Activated naive CD8-positive, alpha-beta T cell treated with anti-CD3 and anti-CD28 coated beads, Interleukin-2, amount 50 U/mL, for 24 hours (primary cell): ENCODE measurements at places on chromosomes 5 and 9.

DNA sequence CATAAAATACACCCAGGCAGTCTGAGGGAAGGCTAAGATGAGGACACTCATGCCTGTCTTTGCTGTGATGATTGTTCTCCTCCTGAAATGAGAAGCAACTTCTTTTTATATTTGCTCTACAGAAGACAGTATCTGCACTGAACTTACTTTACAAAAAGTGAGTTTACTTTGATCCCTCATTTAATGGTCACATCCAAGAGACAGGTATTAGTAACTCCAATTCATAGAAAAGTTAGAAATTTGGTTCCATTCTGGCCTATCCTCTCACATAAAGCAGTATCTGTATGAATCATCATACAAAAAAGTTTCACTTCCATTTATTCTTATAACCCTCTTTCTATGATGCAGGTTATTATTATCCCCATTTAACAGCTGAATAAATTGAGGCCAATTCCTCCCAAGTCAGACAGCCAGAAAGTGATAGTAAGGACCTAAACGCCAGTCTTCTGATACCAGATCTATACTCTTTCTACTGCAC is 15.2 kb downstream of the TSTD2 start:
- DNase-seq, result no peak
- no peaks in the 10 kb centered on the region for H3K27me3 ChIP-seq
- H3K27ac ChIP-seq, result no peak overlapping the region
- peaks cover 37% of the 10 kb centered on the region for H3K36me3 ChIP-seq
- H3K4me1 ChIP-seq, result peaks cover 15% of the 10 kb centered on the region
- no peak overlapping the region for H3K4me3 ChIP-seq

- no peak for DNase-seq
- no peaks in the 10 kb centered on the region for H3K27me3 ChIP-seq
- H3K36me3 ChIP-seq, result no peaks in the 10 kb centered on the region
- no peaks in the 10 kb centered on the region for H3K4me1 ChIP-seq
- no peak overlapping the region for H3K27ac ChIP-seq
These were observed 401.2 kb downstream of the IRX1 start for GRCh38 chr5:3996707-3997336.

GRCh38 chr5:10914741-10915480 is 153.9 kb upstream of the DAP start:
- H3K4me3 ChIP-seq, result no peak overlapping the region
- H3K27me3 ChIP-seq, result peaks cover 18% of the 10 kb centered on the region
- H3K27ac ChIP-seq, result no peak overlapping the region
- no peak for DNase-seq

- no peak overlapping the region for H3K4me3 ChIP-seq
- H3K27me3 ChIP-seq, result no peaks in the 10 kb centered on the region
- H3K36me3 ChIP-seq, result no peaks in the 10 kb centered on the region
- DNase-seq, result peak; percentile 8
- no peak overlapping the region for H3K27ac ChIP-seq
- no peaks in the 10 kb centered on the region for H3K4me1 ChIP-seq
These were observed 32.5 kb downstream of the FAM240B start for GRCh38 chr9:38687389-38687842.

DNA sequence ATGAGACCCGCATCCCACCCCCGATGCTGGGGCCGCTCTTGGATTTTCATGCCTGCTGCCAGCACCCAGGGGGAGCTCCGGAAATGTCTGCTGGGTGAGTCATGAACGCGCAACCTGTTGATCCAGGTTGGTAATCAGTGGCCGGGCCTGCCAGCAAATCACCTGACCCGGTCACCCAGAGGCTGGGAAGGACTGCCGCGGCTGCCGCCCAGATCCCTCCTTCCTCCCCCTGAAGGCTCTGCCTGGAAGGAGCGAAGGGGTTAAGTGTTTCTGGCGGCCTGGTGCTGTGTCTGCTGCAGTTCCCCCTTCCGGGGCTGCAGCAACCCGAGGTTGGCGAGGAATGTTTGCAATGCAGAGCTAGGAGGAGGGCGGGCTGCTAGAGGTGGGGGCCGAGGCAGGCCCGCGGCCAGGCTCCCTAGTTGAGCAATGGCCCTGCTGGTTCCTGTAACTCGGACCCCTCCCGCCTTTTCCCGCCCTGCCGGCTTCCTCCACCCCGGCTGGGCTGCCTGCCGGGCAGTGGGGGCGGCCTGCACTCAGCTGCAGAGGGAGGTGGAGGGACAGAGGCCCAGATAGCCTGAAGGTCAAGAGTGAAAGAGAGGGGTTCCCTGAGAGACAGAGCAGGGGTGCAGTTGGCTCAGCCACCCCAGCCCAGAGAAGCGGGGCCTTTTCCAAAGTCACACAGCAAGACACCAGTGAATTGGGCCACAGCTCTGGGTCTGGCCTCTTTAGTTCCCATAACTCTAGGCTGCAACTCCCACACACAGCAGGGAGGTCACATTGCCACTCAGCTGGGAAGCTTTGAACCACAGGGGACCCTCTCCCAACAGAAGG is 156.3 kb upstream of the IER5L start:
- H3K27ac ChIP-seq, result peak overlapping the region; percentile 40
- peaks cover 7% of the 10 kb centered on the region for H3K27me3 ChIP-seq
- peak; percentile 51 for DNase-seq
- peak overlapping the region; percentile 21 for H3K4me3 ChIP-seq

GRCh38 chr5:76457674-76458485 is 54.8 kb downstream of the IQGAP2 start:
- peaks cover 24% of the 10 kb centered on the region for H3K4me1 ChIP-seq
- H3K27me3 ChIP-seq, result no peaks in the 10 kb centered on the region
- no peak overlapping the region for H3K4me3 ChIP-seq
- DNase-seq, result no peak
- H3K27ac ChIP-seq, result no peak overlapping the region

DNA sequence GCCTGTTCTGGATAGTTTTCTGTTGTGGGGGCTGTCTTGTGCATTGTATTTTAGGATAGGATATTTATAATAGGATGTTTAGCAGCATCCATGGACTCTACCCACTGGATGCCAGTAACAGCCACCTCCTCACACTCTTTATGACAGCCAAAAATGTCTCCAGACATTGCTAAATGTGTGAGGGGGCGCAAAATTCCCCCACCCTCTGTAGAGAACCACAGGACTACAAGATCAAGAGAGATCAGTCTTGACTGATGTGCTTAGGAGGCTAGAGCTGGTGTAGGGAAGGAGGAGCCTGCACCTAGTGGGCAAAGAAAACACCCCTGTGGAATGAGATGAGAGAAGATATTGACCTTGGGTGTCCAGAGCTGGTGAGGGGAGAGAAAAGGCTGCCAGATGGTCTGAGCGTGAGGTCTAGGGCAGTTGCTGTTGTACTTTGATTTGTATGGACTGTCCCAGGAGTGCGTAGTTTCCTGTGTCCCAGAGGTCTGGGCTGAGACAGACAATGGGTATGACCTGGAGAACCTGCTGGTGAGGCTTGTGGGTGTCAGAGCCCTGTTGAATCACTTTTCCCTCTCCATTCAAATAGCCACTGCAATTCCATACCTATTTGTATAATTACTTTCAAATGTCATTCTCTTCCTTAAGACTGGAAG is 16.3 kb downstream of the DAPK1 start:
- no peak for DNase-seq
- H3K4me3 ChIP-seq, result no peak overlapping the region
- peaks cover 12% of the 10 kb centered on the region for H3K4me1 ChIP-seq
- H3K36me3 ChIP-seq, result no peaks in the 10 kb centered on the region

GRCh38 chr9:81237565-81238231 is 451.6 kb downstream of the TLE1 start:
- H3K27me3 ChIP-seq, result no peaks in the 10 kb centered on the region
- no peaks in the 10 kb centered on the region for H3K36me3 ChIP-seq
- H3K27ac ChIP-seq, result no peak overlapping the region
- DNase-seq, result no peak
- no peaks in the 10 kb centered on the region for H3K4me1 ChIP-seq

GRCh38 chr5:137486707-137487106 is 12.4 kb downstream of the SPOCK1 start:
- H3K36me3 ChIP-seq, result no peaks in the 10 kb centered on the region
- H3K27ac ChIP-seq, result no peak overlapping the region
- no peak for DNase-seq
- no peak overlapping the region for H3K4me3 ChIP-seq
- H3K4me1 ChIP-seq, result no peaks in the 10 kb centered on the region

GRCh38 chr5:78003919-78004318 is 227.8 kb upstream of the TBCA start:
- no peaks in the 10 kb centered on the region for H3K27me3 ChIP-seq
- no peak overlapping the region for H3K4me3 ChIP-seq
- no peaks in the 10 kb centered on the region for H3K4me1 ChIP-seq
- DNase-seq, result no peak
- no peak overlapping the region for H3K27ac ChIP-seq

GRCh38 chr5:161001604-161002003 is 149.6 kb upstream of the ATP10B start:
- no peaks in the 10 kb centered on the region for H3K27me3 ChIP-seq
- H3K36me3 ChIP-seq, result no peaks in the 10 kb centered on the region
- no peaks in the 10 kb centered on the region for H3K4me1 ChIP-seq

GRCh38 chr5:180499684-180500083 is 5.5 kb downstream of the CNOT6 start:
- H3K4me1 ChIP-seq, result peaks cover 38% of the 10 kb centered on the region
- DNase-seq, result no peak
- H3K4me3 ChIP-seq, result no peak overlapping the region
- no peak overlapping the region for H3K27ac ChIP-seq
- H3K27me3 ChIP-seq, result no peaks in the 10 kb centered on the region
- peaks cover 19% of the 10 kb centered on the region for H3K36me3 ChIP-seq

DNA sequence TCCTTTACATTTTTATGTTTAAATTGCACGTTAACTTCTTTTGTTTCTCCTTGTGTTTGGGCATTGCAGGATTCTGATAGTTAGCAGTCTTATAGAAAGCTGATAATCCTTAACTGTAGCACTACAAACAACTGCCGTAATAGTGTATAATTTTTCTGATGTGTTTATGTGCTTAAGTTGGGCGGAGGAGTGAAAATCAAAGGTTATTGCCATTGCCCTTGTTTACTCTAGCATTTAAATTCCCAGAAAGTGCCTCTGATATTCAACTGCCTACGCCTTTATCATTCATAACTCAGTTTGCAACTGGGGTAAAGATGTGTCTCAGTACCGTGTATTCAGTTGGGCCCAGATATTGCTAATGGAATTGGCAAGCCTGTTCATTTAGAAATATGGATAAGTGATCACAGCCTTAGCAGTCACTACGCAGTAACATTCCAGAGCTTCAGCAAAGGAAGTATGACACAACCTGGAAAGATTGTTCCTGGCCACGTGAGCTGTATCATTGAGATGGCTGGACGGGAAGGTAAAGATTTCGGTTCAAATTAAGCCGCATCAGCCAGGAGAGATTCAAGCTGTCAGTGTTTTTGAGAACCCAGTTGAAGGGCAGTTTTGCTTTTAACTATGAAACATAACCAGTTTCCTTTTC is 28.1 kb upstream of the LRRTM2 start:
- H3K4me1 ChIP-seq, result peaks cover 35% of the 10 kb centered on the region
- no peak for DNase-seq
- H3K4me3 ChIP-seq, result no peak overlapping the region

DNA sequence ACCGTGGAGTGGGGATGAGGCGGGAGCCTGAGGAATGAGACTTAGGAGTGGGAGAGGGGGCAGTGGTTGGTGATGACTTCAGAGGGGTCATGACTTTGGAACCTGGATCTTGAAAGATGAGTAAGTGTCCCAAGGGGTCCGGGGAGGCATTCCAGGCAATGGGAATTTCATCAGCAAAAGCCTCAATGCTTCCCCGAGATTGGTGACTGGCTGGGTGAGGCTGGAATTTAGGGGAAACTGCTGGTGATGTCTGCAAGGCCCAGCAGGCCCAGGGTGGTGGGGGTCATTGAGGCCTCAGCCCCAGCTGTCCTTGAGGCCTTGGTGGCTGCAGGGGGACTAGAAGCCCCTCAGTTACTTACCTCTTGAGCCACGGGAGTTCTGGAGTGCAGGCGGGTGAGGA is 7.5 kb downstream of the NDST1 start:
- no peaks in the 10 kb centered on the region for H3K27me3 ChIP-seq
- no peaks in the 10 kb centered on the region for H3K4me1 ChIP-seq
- no peak for DNase-seq

DNA sequence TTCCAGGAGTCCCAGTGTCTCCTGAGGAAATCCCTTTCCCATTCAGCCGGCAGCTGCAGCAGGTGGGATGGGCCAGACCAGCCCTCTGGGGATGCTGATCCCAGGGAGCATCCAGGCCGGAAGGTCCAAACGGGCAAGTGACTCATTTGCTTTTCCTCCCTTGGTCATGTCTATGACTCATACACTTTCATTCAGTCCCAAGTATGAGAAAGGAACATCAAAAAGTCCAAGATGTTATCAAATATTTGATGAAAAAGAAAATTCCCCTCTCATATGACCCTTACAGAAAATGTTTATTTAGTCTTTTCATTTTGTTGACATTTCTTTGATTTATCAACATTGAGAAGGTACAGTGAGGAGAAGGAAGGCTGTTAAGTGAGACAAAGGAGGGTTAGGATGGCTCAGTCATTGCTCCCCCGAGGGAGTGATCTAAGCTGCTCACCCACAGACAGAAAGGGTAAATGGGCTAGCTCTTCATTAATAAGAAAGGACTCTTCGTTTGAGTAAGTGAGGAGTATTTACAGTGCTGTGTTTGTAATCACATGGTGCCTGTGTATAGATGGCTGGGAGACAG is 117.6 kb upstream of the ANKRD55 start:
- peaks cover 8% of the 10 kb centered on the region for H3K36me3 ChIP-seq
- H3K27ac ChIP-seq, result peak overlapping the region; percentile 29
- H3K27me3 ChIP-seq, result no peaks in the 10 kb centered on the region
- H3K4me1 ChIP-seq, result peaks cover 63% of the 10 kb centered on the region
- DNase-seq, result no peak
- H3K4me3 ChIP-seq, result no peak overlapping the region

DNA sequence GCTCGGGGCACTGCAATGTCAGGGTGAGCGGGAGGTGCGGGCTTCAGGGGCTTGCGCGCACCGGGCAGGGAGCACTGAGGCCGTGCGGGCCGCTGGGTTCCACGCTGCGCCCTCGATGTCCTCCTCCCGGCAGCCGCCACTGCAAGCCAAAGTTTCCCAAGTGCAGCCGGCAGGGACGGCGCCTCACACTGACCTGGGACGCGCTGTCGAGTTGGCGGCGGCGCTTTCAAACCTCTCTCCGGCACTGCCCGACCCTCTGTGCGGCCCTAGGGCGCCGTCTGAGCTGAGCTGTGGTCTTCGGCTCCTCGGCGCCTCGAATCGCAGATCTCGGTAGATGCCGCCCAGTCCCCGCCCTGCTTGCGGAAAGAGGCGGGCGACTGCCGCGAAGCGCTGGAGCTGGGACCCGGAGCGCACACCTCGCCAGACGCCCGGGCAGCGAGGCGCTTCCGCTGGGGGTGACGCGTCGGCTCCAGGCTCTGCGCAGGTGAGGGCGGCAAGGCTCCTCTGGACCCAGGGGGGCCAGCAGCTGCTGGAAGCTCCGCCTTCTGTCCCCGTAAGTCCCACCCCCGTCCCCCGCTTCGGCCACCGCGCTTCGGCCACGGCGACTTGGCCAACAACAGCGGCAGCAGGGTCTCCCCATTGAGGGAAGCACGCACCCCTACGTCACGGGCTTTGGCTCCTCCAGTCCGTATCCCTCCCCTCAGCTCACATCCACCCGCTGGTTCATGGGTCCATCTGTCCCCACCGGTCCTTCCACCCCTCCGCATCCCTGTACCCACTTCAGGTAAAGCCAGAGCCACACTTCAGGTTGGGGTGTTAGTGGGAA is at the start of gene ANKRD34B:
TSS of gene ANKRD34B (minus strand) at position 320 of the 826 bp plus-strand sequence. CDS start 10,261 bp downstream, outside the sequence.
- DNase-seq, result peak; percentile 38
- peaks cover 66% of the 10 kb centered on the region for H3K27me3 ChIP-seq
- no peaks in the 10 kb centered on the region for H3K4me1 ChIP-seq
- H3K27ac ChIP-seq, result no peak within 1 kb of the TSS
- no peaks in the 10 kb centered on the region for H3K36me3 ChIP-seq

GRCh38 chr5:60410427-60410826 is 289.5 kb downstream of the DEPDC1B start:
- no peaks in the 10 kb centered on the region for H3K4me1 ChIP-seq
- no peak for DNase-seq
- no peak overlapping the region for H3K27ac ChIP-seq
- H3K27me3 ChIP-seq, result no peaks in the 10 kb centered on the region
- H3K36me3 ChIP-seq, result no peaks in the 10 kb centered on the region
